ENCODE measurements at places on chromosomes 3 and 15. TPM values are rescaled to one million over a fixed set of nuclear protein-coding genes. Genes with fewer than 3 reads are reported as not detected.

The CIP2A gene
- total RNA-seq = 2.6 TPM

The GRAMD1C gene
- 0.54 TPM for total RNA-seq

The MST1R gene
- total RNA-seq = 5.9 TPM

The RBP2 gene
- not detected for total RNA-seq

The PSTPIP1 gene
- total RNA-seq = 10.6 TPM

The KLHL40 gene
- total RNA-seq = not detected

Measured in gastroesophageal sphincter (tissue), 4 donors.